Astrocyte (in vitro differentiated cells and primary cell): ENCODE measurements at places on chromosomes 13 and 19.

GRCh38 chr13:44842158-44842557, 147.1 kb downstream of the NUFIP1 start:
- peak; percentile 74 for DNase-seq

DNA sequence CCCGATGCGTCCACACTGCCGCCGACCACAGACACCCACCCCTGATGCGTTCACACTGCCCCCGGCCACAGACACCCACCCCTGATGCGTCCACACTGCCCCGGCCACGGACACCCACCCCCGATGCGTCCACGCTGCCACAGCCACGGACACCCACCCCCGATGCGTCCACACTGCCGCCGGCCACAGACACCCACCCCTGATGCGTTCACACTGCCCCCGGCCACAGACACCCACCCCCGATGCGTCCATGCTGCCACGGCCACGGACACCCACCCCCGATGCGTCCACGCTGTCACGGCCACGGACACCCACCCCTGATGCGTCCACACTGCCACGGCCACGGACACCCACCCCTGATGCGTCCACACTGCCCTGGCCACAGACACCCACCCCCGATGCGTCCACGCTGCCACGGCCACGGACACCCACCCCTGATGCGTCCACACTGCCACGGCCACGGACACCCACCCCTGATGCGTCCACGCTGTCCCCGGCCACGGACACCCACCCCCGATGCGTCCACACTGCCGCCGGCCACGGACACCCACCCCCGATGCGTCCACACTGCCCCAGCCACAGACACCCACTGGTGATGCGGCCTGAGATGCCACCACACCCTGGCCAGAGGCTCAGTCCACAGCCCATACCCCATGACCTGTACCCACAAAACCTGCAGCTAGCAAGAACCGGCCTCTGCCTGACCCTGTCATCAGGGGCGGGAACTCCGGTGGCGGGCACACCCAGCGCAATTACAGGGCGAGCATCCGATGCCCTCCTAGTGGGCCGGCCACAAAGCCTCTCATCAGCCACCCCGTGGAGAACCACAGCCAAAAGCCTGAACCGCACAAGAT, 28.4 kb downstream of the RASA3 start:
- DNase-seq: no peak

- no peak for DNase-seq
These were observed 1.6 kb downstream of the RNASEH2B start for GRCh38 chr13:50911081-50911631.

DNA sequence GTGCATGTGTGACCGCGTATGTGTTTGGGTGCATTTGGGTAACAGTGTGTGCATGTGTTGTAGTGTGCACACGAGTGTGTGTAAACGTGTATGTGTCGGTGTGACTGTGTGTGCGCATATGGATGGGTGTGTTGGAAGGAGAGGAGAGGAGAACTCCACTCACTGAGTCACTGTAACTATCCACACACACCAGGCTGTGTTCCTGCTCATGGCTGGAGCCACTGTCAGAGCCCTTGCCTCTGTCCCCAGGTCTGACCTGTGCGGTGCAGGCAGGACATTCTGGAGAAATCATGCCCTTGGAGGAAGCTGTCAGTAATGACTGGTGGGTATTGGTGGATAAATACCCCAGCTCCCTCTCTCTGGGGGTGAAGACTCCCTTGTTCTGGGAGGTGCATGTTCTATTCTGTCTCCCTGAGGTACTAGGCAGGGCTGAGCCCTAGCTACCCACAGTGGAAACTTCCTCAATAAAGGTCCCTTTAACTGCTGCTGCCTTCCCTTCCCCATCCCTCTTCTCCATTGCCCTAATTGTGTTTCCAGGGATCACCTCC, 48.4 kb downstream of the CYP4F22 start:
- DNase-seq: no peak

DNA sequence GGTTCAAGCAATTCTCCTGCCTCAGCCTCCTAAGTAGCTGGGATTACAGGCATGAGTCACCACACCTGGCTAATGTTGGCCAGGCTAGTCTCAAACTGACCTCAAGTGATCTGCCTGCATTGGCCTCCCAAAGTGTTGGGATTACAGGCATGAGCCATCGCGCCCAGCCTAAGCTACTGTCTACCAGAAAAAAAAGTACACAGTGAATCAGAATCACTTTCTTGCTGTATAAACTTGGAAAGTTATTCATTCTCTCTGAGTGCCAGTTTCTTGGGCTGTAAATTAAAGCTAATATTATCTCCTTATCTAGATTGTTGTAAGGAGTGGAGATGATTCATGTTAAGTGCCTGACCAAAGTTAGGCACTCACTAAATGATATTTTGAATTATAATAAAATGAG, 242.8 kb downstream of the ENOX1 start:
- peak; percentile 50 for DNase-seq

- no peak for DNase-seq
These were observed 27.6 kb downstream of the SKA3 start for GRCh38 chr13:21148557-21149258.

DNA sequence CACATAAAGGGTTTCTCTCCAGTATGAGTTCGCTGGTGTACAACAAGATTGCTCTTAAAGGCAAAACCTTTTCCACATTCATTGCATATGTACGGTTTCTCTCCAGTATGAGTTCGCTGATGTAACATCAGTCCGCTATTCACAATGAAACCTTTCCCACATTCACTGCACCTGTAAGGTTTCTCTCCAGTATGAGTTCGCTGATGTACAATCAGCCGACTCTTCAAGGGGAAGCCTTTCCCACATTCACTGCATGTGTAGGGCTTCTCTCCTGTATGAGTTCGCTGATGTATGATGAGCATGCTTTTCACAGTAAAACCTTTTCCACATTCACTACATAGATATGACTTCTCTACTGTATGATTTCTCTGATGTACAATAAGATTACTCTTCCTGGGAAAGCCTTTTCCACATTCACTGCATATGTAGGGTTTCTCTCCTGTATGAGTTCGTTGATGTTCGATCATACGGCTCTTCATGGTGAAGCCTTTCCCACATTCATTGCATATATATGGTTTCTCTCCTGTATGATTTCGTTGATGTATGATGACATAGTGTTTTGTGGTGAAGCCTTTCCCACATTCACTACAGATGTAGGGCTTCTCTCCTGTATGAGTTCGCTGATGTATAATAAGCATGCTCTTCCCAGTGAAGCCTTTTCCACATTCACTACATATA, 6.0 kb upstream of the ZNF614 start:
- DNase-seq: peak; percentile 21
